ENCODE measurements at places on chromosomes 2 and 18.

- DNase-seq: no peak
These were observed 107.9 kb upstream of the IL1R2 start for GRCh38 chr2:101883860-101884259.

- DNase-seq: no peak
These were observed 33.3 kb downstream of the DOCK10 start for GRCh38 chr2:225008935-225009334.

GRCh38 chr2:240435948-240436682, 652 bp downstream of the GPC1 start:
- DNase-seq: no peak

DNA sequence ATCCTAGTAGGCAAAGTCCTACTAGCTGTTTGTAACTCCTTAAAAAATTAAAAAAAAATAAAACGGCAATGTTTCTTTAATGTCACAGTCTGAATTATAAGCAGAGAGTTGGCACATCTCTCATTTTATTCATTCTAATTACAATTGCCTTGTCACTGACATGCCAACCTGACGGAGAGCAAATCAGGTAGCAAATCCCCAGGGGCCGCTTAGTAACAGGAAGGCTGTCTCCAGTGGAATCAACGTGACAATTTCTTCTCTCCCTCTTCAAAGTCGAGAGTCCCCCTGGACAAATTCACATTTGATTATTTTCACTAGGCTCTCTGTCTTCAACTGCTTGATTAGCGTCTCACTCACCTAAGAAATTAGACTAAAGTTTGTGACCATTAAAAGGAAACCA, 1598.9 kb upstream of the PIK3C3 start:
- no peak for DNase-seq

DNA sequence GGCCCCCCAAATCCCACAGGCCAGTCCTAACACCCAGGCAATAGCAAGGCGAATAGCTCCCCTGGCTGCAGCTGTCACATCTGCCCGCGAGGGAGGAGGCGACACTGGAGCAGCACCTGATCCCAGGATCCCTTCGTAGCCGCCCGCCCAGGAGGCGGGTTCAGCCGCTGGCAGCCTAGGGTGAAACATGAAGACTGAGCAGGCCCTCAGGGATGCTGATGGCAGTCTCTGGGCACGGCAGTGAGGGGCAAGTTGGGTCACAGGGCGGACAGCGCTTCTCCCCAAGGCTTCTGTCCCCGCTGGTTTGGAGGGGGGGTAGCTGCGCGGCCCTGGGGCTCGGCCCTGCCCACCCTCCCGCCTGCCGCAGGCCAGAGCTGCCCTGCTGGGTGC, 1.9 kb downstream of the DNMT3A start:
- DNase-seq: peak; percentile 67

GRCh38 chr2:84472856-84473565, 13.9 kb upstream of the SUCLG1 start:
- no peak for DNase-seq

- no peak for DNase-seq
These were observed 563.2 kb upstream of the NRP2 start for GRCh38 chr2:205119136-205119535.

DNA sequence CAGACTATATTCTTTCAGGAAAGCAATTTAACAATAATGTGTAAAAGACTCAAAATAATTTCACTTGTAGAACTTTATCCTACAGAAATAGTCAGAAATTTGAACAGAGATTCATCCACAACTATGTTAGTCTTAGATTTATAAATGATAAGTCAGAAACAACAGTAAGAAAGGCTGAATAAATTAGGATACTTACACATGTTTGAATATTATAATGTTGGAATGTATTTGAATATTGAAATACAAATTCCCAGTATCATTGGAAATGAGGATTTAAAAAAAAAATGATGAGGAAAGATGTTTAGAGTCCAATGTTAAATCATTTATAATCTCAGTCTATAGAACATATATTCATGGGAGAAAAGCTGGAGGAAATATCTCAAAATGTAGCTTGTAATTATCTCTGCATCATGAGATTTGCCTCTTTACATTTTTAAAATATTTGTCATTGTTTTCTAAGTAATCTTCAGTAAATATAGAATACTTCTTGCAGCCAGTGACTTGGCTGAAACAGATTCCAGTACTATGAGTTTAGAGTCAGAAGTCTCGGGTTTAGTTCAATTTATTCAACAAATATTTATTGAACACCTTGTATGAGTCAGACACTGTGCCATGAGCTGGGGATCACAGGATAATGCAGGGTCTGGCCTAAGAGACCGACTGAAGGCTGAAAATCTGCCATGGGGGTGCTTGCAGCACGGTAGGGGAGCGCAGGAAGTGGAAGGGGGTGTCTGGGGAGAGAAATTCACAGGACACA, 32.3 kb downstream of the CXCR4 start:
- DNase-seq: no peak

DNA sequence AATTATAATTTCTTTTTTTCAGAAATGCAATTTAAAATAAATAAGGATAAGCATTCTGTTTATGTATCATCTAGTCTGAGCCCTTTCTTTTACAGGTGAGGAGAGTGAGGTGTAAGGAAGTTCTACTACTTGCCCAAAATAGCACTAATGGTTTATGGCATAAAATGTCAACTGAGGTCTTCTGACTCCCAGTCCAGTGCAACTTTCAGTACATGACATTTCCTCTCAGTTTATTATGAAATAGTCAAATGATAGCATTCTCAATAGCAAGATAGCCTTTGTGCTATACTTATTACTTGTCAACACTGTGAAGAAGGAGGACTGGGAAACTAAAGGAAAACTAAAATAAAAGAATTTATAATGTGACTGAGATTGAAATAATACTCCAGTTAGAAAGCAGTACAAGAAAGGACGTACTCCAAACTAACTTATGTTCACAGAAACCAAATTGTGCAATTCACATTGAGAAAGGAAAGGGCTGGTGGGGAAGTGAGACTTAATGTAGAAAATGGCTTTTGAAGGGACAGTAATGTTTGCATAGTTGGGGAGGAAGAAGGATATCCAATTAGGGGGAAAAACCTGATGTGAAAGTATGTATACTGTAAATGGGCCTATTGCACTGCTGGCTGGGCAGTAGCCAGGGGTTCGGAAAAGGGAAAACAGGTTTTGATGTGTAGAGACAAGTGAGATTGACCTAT, 166.7 kb upstream of the ZEB2 start:
- no peak for DNase-seq

- DNase-seq: no peak
These were observed 114.8 kb downstream of the MBD5 start for GRCh38 chr2:148135705-148136104.

GRCh38 chr2:125471963-125472362, 1184.0 kb upstream of the GYPC start:
- peak; percentile 50 for DNase-seq

DNA sequence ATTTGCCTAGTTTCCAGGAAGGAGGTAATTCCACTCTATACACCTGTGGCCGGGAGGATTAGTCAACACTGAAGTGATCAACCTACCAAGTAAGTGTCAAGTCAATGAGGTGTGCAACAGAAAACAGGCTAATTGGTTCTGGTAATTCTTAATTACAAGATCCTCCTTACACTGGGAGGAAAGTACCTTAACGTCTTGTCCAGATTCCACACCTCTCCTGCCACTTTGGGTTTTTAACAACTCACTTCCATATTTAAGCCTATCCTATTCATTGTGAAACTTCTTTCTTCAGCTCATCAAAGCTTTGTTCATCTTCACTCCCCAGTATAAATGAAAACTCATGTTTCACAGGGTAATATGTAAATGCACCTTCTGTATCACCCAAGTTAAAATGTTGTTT, 22.0 kb upstream of the MAP4K4 start:
- DNase-seq: no peak

- DNase-seq: no peak
These were observed 313.6 kb upstream of the MC4R start for GRCh38 chr18:60686142-60686541.

GRCh38 chr2:46096260-46096659, 200.9 kb upstream of the EPAS1 start:
- DNase-seq: no peak

DNA sequence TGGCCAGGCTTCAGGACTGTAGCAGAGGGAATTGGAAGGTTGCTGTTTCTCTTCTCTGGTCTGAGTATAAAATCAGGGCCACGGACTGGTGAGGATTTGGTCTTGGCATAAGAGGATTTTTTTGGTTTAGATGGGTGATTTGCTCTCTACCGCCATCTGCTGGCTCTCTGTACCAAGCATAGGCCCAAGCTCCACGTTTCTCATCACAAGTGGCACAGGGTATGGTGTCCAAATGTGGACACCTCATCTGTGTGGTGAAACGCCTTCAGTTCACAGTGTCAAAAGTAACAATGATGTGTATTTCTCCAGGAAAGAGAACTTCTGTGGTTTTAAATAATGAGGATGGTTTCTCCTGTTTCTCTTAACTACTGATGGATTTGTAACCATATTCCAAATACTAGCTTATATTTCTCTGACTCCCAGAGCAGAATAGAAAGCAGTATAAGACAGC, 115.1 kb downstream of the EML6 start:
- peak; percentile 81 for DNase-seq

DNA sequence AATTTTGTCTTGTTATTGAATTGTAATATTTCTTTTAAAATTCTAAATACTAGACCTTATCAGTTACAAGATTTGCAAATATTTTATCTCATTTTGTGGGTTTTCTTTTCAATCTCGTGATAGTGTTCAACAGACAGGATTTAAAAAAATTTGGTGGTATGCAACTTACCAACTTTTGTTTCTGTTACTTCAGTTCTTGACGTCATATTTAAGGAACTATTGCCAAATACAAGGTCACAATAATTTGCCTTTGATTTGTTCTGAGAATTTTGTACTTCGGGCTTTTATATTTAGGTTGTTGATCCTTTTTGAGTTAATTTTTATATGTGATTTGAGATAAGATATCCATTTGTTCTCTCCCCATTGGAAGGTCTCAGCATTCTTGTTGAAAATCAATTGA, 876.6 kb downstream of the DCDC2C start:
- no peak for DNase-seq

- no peak for DNase-seq
These were observed 382.7 kb upstream of the SALL3 start for GRCh38 chr18:78596794-78597345.

GRCh38 chr2:239265681-239266433, 135.0 kb downstream of the HDAC4 start:
- no peak for DNase-seq

DNA sequence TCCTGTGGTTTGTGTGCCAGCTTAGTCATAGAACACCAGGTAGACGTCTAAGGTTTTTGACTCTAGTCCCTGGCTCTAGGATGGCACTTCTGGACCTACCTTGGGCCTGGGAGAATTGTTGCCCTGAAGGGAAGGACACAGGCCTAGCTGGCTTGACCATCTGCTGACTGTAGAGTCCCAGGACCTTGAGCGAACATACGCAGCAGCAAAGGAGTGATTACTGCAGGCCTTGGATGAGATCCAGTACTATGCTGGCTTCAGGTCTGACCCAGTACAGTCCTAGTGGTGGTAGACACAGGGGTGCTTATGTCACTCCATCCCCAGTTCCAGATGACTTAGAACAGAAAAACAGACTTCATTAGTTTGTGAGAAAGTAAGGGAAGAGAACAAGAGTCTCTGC, 37.7 kb downstream of the ST8SIA3 start:
- DNase-seq: no peak

DNA sequence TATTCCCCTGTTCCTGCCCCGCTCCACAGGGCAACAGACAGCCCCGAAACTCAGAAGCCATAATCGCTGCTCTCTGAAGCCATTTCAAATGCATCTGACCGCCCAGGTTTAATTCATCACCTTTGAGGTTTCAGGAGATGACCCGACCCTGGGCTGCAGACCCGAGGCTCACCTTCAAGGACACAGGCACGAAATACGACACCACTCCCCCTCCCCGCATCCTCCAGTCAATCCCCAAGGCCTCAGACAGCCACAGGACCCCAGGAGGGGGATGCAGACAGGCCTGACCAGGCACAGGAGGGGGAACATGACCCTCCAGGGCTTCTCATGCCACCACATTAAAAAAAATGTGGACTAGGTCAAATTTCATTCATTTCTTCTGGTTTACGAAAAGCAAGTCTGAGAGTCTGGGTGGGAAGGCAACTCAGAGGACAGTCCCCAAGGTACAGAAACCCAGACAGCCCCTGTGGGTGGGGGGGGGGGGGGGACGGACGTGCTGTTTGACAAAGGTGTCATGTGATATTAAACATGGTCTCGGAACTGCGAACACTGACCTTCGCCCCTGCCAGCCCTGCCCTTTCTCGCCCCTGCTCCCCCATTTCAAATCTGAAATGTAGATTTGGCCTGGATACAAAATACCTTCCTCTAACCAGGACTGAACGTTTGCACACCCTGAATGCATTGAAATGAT, 142.9 kb downstream of the BCL11A start:
- no peak for DNase-seq

DNA sequence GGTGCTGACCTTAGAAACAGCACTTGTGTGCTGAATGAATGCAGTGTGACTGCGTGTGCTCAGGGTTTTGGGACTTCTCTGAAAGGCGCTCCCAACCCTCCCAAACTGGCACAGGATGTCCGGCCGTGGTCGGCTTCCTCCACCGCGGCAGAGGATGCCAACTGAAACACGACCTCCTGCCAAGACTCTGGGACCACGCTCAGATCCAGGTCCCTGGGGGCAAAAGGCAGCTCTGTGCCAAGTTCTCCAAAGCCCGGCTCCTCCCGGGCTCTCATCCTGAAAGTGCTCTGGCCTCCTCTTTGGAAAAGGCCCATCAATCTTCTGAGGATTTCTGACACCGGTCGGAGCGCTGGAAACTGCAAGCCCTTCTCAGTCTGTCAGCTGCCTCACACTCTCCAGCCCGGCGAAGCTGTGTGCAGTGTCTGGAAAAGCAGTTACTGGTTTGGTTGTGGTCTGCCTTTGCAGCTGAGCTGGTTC, 32.3 kb upstream of the ZBTB7C start:
- no peak for DNase-seq

GRCh38 chr2:240611601-240612210, 13.6 kb upstream of the GPR35 start:
- DNase-seq: no peak

GRCh38 chr2:237475704-237476141, 11.3 kb upstream of the MLPH start:
- no peak for DNase-seq

DNA sequence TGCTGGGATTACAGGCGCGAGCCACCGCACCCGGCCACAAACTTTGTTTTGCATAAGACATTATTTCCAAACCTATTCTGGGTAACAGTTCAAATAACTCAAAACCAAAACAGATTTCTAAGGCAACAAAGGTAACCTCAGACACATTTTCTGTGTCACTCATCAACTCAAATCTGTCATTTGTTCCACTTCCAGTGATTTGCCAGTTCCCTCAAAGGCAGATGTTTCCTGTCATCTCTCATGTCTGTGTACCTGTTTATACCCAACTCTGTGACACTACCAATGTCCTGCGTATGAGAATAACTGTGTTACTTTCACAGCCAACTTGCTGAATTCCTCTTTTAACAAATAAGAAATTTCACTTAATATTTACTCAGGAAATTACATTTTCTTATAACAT, 54.4 kb downstream of the SCN3A start:
- DNase-seq: no peak

GRCh38 chr18:64294967-64295366, 146.1 kb upstream of the LINC00305 start:
- DNase-seq: no peak

GRCh38 chr2:146992057-146992456, 852.8 kb upstream of the ACVR2A start:
- DNase-seq: no peak

Data from H1 (cell line).